Activated T-helper 1 cell treated with anti-CD3 and anti-CD28 coated beads, Interleukin-12 subunit alpha, Interleukin-12 subunit beta, Interleukin-2, Interleukin-4 antibody, amounts not matched to agents 30 ng/mL and 10 ng/mL and 1 ng/mL, durations not matched to agents 14 hours and 24 hours and 36 hours (primary cell): ENCODE measurements at places on chromosomes 3 and 15.

GRCh38 chr15:71804695-71805470 is 5.5 kb upstream of the NR2E3 start:
- DNase-seq, result no peak

- no peak for DNase-seq
Observed at GRCh38 chr3:135050536-135050935, 255.5 kb downstream of the EPHB1 start.

DNA sequence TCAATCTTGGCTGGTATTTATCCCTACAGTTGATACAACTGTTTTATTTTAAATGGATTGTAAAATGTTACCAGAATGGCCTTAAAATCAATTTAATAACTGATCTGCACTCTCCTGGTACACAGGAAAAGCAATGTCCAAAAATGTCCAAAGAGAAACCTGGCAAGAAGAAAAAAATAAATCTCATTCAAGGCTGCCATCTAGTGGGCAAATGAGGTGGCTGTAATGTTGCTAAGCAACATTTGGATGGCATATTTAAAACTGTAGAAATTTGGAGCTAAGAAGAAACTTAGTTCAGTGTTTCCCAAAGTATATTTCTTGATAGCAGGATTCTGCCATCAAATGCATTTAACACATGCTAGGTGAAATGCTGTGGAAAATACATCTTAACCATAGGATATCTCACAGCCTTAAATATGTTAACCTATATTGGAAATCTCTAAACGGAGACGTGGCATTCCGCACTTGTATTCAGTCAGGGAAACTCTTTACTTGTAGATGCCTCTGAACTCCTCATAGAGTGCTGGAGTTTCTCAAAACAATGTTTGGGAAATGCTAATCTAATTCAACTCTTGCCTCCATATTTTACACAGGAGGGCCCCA is 216.8 kb downstream of the ERC2 start:
- no peak for DNase-seq

DNA sequence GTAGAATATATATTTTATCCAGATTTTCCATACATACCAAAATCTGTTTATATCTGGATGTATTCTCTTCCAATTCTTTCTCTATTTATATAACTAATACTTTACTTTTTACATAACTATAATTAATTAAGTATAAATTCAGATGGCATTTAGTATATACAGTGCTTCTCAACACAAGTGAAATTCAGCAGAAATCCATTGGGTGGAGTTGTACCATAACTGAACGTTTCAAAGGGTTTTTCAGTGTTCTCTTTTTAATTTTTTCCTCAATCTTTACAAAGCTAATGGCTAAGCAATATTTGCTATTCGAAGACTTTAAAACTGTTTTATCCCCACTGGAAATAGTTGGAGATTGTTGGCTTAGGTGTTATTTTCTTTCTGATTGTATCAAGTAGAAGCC is 13.9 kb upstream of the ZBBX start:
- DNase-seq, result no peak

- DNase-seq, result no peak
Observed at GRCh38 chr3:107674371-107674770, 151.6 kb downstream of the BBX start.

GRCh38 chr3:184004476-184004875 is 13.2 kb downstream of the ABCC5 start:
- no peak for DNase-seq

DNA sequence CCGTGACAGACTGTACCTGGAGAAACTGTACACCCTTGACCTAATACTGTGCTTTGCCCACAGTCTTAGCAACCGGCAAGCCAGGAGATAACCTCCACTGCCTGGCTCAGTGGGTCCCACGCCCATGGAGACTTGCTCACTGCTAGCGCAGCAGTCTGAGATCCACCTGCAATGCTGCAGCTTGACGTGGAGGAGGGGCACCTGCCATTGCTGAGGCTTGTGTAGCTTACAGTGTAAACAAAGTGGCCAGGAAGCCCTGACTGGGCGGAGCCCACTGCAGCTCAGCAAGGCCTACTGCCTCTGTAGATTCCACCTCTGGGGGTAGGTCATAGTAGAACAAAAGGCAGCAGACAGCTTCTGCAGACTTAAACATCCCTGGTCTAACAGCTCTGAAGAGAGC is 189.3 kb downstream of the EDEM1 start:
- no peak for DNase-seq

GRCh38 chr3:178583963-178584575 is 47.8 kb downstream of the KCNMB2 start:
- no peak for DNase-seq

DNA sequence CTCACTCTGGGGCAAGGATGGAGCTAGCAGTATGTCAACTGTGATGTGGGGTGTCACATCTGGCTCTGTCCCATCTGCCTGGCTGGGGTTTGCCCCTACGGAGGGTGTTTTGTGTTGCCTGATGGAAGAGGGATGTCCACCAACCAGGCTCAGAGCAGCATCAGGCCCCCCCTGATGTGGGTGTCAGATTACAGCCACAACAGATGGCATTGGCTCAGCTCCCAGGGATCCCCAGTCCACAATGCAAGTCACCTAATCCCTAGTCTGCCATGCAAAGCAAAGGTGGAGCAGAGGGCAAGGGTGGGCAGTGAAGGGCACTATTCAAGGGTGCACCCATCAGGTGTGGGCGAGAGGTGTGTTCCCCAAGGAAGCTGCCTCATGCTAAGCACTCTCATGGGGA is 48.9 kb upstream of the AMOTL2 start:
- no peak for DNase-seq

DNA sequence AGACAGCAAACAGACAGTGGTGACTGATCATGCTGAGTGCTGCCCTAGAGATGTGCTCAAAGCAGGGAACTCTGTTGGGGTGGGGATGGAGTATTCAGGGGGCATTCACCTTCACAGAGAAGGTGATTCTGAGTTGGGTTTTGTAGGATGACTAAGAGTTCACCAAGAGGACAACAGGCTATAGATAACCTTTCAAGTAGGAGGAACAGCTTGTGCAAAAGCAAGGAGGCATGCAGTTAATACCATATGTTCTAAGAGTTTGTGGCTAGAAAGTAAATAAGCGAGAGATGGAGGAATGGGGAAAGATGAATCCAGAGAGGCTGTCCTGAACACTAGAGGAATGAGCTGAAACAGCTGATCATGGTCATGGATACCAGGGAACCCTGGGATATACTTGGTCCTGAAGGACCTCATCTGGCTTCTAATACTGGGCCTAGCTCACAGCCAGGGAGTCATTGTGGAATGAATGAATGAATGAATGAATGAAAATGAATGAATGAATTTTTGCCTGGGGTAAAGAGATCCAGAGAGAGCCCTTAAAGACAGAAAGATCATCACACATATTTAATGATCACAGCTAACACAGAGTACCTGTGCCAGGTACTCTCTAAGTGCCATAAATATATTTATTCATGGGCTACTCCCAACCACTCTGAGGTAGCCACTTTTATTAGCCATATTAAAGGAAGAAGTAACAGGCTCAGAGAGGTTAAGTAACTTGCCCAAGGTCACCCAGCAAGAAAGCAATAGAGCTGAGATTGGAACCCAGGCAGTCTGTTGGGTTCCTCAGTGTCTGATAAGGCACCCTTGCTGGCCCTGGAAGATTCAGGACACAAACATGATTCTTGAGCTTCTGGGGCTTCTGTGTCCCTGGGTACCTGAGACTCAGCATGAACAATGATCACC is 22.0 kb downstream of the SMAD6 start:
- no peak for DNase-seq

GRCh38 chr3:20772869-20773268 is 586.9 kb upstream of the SGO1 start:
- no peak for DNase-seq

DNA sequence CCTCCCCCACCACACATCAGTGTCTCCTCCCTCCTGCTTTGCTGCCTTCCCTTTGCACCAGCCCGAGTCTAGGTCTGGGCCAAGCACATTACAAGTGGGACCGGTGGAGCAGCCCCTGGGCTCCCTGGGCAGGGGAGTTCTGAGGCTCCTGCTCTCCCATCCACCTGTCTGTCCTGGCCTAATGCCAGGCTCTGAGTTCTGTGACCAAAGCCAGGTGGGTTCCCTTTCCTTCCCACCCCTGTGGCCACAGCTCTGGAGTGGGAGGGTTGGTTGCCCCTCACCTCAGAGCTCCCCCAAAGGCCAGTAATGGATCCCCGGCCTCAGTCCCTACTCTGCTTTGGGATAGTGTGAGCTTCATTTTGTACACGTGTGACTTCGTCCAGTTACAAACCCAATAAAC is 2.3 kb upstream of the ABCF3 start:
- DNase-seq, result no peak

DNA sequence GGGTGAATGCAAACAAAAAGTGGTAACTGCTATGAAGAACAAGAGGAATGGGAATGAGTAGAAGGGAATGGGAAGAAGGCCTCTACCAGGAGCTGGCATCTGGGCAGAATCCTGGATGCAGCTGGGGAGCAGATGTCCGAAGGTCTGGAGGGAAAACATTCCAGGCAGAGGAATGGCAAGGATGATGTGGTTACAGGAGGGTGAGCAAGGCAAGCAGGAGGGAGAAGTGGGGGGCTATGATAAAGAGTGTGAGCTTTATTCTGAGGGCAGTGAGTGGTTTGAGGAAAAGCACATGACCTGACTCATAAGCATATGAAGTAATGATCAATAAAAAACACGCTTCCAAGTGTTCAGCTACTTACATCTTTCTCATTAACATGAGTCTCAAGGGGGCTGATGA is 17.1 kb downstream of the SKIC8 start:
- DNase-seq, result no peak

- no peak for DNase-seq
Observed at GRCh38 chr15:94293411-94294402, 62.3 kb downstream of the MCTP2 start.

DNA sequence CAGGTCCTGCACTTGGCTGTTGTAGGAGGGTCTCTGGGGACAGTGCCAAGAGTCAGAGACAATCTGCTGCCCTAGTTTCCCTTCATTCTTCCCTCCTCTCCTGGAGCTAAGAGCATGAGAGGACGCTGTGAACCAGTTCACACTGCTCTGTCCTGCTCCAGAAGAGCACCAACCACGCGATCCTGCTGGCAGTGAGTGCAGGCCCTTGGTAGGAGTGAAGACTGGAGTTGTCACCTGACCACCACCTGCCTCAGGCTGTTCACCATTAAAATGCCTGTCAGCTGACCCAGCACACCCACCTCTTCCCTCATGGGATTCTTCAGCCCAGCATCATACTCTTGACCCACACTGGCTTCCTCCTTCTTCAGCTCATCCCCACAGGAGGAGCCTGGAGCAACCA is 2.9 kb downstream of the TM6SF1 start:
- no peak for DNase-seq

GRCh38 chr15:31307270-31308184 is 19.1 kb upstream of the KLF13 start:
- no peak for DNase-seq

GRCh38 chr3:170100944-170101343 is 63.1 kb downstream of the GPR160 start:
- DNase-seq, result no peak

GRCh38 chr15:56985856-56986255 is 67.4 kb downstream of the TCF12 start:
- DNase-seq, result no peak

GRCh38 chr15:39506146-39506545 is 74.7 kb upstream of the THBS1 start:
- DNase-seq, result no peak

DNA sequence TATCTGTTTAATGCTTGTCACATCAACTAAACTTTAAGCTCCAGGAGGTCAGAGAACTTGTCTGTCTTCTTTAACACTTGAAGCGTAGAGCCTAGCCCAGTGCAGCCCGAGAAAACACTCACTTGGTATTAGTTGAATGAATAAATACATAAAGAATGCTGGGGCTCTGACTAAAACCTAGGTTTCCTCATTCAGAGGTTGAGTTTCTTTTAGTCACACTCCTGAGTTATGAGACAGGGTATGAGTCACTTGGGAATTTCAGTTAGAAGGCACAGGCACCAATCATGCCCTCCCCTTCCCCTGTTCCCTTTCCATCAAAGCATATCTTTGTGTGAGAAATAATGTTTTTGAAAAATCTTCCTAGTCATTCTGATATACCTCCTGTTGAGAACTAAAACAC is 589.8 kb upstream of the DPPA4 start:
- no peak for DNase-seq

- DNase-seq, result no peak
Observed at GRCh38 chr3:42257007-42257406, 9.0 kb downstream of the CCK start.

- DNase-seq, result no peak
Observed at GRCh38 chr15:92112180-92112579, 258.7 kb downstream of the SLCO3A1 start.

GRCh38 chr3:8210882-8211341 is 290.7 kb upstream of the LMCD1 start:
- DNase-seq, result no peak

DNA sequence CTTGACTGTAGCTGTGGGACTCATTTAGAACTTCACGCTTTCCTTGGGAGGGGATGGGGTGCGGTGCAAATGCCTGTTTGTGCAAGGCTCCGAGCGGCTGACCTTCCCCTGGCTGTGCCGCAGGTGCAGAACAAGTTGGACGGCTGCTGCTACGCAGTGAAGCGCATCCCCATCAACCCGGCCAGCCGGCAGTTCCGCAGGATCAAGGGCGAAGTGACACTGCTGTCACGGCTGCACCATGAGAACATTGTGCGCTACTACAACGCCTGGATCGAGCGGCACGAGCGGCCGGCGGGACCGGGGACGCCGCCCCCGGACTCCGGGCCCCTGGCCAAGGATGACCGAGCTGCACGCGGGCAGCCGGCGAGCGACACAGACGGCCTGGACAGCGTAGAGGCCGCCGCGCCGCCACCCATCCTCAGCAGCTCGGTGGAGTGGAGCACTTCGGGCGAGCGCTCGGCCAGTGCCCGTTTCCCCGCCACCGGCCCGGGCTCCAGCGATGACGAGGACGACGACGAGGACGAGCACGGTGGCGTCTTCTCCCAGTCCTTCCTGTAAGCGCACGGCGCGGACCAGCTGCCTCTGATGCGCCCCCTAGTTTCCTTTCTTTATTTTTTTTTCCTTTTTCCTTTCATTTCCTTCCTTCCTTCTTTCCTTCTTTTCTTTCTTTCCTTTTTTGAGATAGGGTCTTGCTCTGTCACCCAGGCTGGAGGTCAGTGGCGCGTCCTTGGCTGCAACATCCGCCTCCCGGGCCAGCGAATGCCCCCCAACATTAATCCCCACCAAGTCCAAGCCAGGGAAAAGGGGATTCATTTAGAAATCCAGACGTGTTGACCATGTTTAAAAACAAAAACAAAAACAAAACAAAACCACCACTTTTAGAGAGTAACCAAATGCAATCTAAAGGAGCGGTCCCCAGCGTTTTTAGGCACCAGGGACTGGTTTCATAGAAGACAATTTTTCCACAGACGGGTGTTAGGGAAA is 42.7 kb downstream of the EIF2AK4 start:
- DNase-seq, result no peak

DNA sequence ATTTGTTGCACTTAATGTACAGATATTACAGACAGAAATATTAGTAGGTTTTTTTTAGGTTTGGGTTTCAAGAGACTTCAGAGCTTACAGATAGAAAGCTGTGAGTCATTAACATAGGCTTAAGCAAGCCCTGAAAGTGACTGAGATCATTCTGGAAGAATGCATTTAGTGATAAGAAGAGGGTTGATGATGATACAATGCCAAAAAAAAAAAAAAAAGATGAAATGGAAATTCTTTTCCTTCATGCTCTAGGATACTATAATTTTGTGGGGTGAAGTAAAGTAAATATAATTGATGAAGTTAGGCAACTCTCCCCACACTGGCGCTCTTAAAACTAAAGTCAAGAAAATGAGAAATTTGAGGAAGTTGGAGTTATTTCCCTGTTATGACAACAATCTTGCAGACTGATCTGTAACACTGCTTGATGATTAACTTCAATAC is 169.4 kb upstream of the ZNF385D start:
- no peak for DNase-seq
